ENCODE measurements at places on chromosomes 7 and 10. TPM values are rescaled to one million over a fixed set of nuclear protein-coding genes. Genes with fewer than 3 reads are reported as not detected.

CLCN1 gene
- total RNA-seq, result not detected

CAV2 gene
- total RNA-seq, result 99.9 TPM

MBLAC1 gene
- total RNA-seq, result 3.1 TPM

GRM3 gene
- total RNA-seq, result not detected

NXPH1 gene
- total RNA-seq, result not detected

GRCh38 chr7:148187471-148187870 is 403.1 kb upstream of the C7orf33 start:
- H3K27ac ChIP-seq, result no peak overlapping the region
- no peak for DNase-seq
- H3K4me1 ChIP-seq, result no peaks in the 10 kb centered on the region
- H3K27me3 ChIP-seq, result no peaks in the 10 kb centered on the region

- DNase-seq, result no peak
- H3K27ac ChIP-seq, result no peak overlapping the region
- H3K36me3 ChIP-seq, result no peaks in the 10 kb centered on the region
These were observed 15.7 kb downstream of the SEPTIN7 start for GRCh38 chr7:35816514-35816913.

GRCh38 chr10:58143944-58144343 is 123.8 kb downstream of the IPMK start:
- no peak for DNase-seq
- no peaks in the 10 kb centered on the region for H3K4me1 ChIP-seq
- no peak overlapping the region for H3K27ac ChIP-seq
- H3K4me3 ChIP-seq, result no peak overlapping the region

- no peak overlapping the region for H3K27ac ChIP-seq
- no peaks in the 10 kb centered on the region for H3K36me3 ChIP-seq
- no peak overlapping the region for H3K4me3 ChIP-seq
- H3K27me3 ChIP-seq, result peaks cover 22% of the 10 kb centered on the region
These were observed 5.4 kb downstream of the COL13A1 start for GRCh38 chr10:69807122-69807521.
